Hematopoietic multipotent progenitor cell treated with erythropoietin and hydrocortisone succinate and interleukin-3 and kit ligand, for 4 days (in vitro differentiated cells): ENCODE measurements at places on chromosomes 7 and 10.

GRCh38 chr10:92493362-92493761 is 80.5 kb downstream of the IDE start:
- no peak for DNase-seq

DNA sequence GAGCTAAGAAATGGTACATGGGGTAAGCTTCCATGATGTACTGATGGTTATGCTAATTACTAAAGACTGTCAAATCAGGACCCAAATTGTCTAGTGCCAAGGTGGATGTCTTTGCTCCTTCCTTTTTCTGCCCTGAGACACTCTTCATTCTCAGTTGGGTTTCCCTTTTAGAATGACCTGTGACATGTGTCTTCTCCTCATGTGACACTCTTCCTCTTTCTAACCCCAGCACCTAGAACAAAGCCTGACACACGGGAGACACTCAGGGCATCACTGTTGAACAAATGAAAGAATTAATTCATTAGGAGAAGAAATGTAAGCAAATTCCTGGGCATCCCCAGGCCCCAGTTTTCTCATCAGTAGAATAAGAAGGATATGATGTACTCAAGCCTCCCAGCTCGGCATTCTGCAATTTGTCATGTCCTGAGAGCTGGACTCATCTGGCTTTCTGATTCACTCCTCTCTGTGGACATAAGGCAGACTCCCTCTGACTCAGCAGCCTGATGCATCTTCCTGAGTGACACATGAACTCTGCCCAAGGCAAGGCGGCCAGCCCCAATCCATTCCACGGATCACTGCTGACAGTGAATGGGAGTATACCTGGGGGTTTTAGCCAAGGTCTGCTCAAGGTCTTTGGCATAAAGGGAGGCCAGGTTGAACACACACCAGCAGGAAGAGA is 473.8 kb downstream of the KCNMA1 start:
- DNase-seq: peak; percentile 8

DNA sequence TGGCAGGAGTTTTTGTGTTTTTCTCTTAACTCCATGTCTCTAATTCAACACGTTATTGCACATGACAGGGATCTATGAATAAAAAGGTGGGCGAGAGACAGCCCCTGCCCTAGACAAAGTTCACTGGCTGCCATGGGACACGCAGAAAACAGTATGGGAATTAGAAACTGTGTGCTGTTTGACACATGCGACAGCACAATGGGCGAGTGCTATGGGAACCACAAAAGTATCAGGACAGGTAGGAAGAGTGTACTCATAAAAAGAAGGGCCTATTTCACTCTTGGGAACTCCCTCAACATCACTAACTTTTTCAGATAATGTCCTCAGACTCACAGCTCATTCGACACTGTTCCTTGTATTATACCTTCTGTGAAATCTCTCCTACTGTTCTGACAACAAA is 45.7 kb downstream of the MINDY3 start:
- DNase-seq: no peak

GRCh38 chr7:50558294-50559053 is 6.7 kb downstream of the DDC start:
- DNase-seq: peak; percentile 83

DNA sequence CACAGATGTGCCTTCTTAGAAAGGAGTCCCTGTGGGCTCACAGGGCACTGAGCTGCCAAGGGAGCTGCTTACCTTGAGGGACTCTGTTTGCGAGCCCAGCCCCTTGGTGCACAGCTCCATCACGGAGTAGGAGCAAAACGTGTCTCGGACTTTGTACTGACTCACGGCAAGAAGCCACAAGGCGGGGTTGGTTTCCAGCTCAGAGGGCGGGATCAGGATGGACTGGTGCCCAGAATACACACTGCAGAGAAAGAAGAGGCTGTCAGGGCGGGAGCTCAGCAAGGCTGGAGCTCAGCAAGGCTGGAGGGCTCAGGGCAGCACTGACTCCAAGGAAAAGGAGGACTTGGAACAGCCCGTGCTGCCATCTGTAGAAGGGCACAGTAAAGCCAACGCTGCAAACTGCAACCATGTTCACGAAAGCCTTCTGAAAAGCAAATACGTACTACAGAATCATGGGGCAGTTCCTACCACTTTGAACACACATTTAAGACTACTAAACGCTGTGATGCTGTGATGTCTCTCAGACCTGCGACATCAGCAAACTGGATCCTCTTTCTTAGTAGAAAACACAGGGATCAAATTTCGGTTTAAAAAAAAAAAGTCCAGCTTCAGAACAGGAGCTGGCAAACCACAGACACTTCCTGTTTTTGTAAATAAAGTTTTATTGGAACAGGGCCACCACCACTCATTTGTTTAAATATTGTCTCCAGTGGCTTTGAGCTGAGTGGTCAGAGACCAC is 194.3 kb downstream of the ZMYND11 start:
- peak; percentile 81 for DNase-seq

- peak; percentile 85 for DNase-seq
Observed at GRCh38 chr10:35635576-35635975, 6.5 kb downstream of the FZD8 start.

- DNase-seq: peak; percentile 63
Observed at GRCh38 chr7:4745971-4746919, 29.2 kb upstream of the AP5Z1 start.

- DNase-seq: no peak
Observed at GRCh38 chr10:33746836-33747268, 412.4 kb upstream of the NRP1 start.

GRCh38 chr10:130013335-130014262 is 49.5 kb upstream of the EBF3 start:
- DNase-seq: no peak

DNA sequence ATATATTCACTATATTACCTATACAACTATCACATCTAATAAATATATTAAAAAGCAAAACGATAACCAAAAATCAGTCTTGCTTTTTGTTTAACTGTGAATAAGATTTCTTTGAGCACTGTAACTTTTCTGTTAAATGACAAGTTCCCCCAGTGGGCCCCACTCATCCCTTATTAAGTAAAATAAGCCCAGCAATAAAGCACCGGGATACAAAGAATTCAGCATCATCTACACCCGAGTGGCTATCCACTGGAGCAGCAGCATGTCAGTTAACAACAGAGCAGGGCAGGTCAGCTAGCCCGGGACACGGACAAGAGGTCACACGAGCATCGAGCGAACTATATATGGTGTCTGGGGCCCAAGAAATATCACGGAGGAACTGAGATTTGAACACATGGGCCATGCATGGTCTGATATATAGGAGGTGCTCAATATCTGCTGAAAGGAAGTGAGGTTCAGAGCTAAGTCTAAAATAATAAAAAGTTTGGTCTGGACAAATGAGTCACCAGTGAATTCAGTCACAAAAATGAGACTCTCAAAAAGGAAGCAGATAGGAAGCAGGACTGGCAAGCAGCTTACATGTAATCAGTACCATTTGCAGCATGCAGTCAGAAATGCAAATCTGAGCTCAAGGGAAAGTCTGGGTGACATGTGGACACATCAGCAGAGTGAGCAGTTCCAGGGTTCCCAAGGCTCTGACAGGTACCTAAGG is 4.1 kb downstream of the ERCC6 start:
- peak; percentile 20 for DNase-seq

- DNase-seq: no peak
Observed at GRCh38 chr7:101690061-101690460, 61.0 kb upstream of the MYL10 start.

DNA sequence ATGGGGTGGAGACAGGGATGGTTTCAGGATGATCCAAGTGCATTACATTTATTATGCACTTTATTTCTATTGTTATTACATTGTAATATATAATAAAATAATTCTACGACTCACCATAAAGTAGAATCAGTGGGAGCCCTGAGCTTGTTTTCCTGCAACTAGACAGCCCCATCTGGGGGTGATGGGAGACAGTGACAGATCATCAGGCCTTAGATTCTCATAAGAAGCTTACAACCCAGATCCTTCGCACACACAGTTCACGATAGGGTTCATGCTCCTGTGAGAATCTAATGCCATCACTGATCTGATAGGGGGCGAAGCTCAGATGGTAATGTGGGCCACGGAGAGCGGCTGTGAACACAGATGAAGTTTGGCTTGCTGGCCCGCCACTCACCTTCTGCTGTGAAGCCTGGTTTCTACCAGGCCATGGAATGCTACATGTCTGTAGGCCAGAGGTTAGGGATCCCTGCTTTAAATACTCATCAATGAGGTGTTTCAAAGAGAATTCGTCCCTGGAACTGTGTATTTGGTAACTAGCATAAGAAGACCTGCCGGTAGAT is 21.2 kb upstream of the PRKCQ start:
- DNase-seq: no peak

DNA sequence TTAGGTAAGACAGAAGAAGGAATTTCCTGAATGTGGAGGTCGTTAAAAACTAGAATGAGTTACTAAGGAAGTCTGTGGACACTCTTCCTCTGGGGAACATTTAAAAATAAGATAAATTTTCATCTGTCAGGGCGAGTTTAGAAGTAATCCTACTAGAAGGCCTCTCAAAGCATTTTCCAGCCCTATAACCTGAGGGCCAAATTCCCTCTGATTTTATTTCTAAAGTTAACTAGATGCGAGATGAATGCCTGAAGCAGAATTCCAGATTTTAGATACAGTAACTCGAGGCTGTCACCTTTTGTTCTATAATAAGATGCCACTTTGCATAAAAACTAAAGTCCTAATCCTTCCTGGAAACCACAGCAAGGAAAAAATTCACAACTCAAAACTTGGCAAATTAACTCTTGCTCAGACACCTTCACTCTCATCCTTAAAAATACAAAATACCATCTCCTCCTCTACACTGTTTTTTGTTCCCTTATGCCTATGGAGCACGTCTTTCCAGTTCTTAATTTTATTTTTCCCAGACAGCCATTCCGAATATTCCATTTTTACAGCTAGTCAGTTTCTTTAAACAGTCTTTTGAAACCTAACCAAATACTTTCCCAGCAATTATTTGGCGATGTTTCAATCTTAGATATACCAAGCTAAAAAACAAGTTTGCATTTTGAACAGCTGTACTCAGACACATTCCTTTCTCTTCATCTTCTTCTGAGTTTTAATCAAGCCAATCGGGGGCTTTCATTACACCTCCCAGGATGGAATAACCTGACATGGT is 420.7 kb upstream of the NFE2L3 start:
- DNase-seq: no peak

GRCh38 chr10:114603948-114604347 is 54.1 kb downstream of the ABLIM1 start:
- peak; percentile 95 for DNase-seq

DNA sequence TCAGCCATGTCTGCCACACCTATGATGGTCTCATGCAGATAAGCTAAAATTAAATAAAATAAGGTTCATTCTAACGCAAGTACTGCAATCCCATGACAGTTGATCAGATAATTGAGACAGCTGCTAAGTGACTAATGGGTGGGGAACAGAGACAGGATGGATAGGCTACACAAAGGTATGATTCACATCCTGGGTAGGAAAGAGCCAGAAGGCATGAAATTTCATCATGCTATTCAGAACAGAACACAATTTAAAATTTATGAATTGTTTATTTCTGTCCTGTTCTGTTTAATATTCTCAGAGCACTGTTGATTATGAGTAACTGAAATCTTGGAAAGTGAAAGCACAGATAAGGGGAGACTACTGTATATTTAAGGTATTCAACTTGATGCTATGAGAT is 381.8 kb upstream of the SORCS1 start:
- DNase-seq: no peak

GRCh38 chr10:43042503-43043341 is 34.1 kb upstream of the RET start:
- no peak for DNase-seq

GRCh38 chr10:24331457-24331856 is 122.5 kb downstream of the KIAA1217 start:
- DNase-seq: no peak
